ENCODE measurements at places on chromosomes 11 and 22.

DNA sequence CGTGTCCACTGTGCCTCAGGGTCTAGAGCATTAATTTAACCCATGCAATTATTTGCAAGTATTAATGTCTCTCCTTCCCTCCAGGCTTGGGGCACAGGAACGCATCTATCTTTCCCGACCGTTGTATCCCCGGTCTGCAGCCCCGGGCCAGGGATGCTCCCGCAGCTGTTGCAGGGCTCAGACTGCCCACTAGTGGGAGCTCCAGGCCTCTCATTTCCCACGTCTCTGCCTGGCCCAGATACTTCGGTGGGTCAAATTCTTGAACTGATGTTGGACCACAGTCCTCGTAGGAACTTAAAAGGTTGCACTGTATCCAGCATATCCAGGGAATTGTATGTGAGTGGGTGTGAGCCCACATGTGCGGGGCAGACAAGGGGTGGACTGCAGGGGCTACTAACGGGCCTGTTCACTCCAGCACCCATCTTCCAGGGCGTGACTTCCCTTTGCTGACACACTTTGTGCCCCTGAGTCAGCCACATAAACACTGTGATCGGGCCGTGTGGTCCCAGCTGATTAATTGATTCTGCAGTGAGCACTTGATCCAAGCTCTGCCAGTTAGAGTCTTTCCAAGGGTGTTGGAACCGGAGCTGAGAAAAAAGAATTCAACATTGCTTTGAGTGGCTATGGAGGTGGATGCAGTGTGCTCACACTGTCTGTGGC lies 451.3 kb downstream of the TBC1D22A start:
- no peak for DNase-seq
- no peaks in the 10 kb centered on the region for H3K36me3 ChIP-seq
- no peak overlapping the region for H3K4me3 ChIP-seq
- no peak overlapping the region for H3K27ac ChIP-seq
- no peaks in the 10 kb centered on the region for H3K27me3 ChIP-seq

GRCh38 chr11:43919852-43920597 lies 22.4 kb upstream of the C11orf96 start:
- H3K4me3 ChIP-seq, result no peak overlapping the region
- peak; percentile 96 for DNase-seq
- peaks cover 23% of the 10 kb centered on the region for H3K4me1 ChIP-seq
- peak overlapping the region; percentile 33 for H3K27ac ChIP-seq

- no peaks in the 10 kb centered on the region for H3K36me3 ChIP-seq
- H3K27ac ChIP-seq, result peak overlapping the region; percentile 89
- no peak for DNase-seq
- no peak overlapping the region for H3K4me3 ChIP-seq
Measured at GRCh38 chr11:119616586-119617339, 112.2 kb downstream of the NECTIN1 start.

- H3K27me3 ChIP-seq, result peaks cover 34% of the 10 kb centered on the region
- no peak for DNase-seq
- no peaks in the 10 kb centered on the region for H3K4me1 ChIP-seq
Measured at GRCh38 chr11:71336176-71336995, 84.0 kb upstream of the SHANK2 start.

DNA sequence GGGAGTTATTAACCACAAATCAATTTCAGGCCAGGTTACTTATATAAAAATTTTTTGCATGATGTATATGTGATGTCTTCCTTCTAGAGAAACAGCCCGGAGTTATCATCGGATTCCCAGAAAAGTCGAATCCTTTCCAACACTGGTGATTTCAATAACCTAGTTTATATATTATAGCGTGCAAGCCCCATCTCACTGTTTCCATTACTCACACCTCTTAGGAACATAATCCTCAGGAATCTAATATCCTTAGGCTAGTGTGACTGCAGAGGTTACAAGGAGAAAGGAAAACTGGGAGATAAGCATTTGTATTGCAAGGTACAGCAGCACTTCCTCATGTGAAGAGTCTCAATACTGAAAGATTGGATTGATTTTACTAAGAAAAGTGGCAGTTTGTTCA lies 20.3 kb downstream of the ARHGAP20 start:
- no peak overlapping the region for H3K27ac ChIP-seq
- H3K27me3 ChIP-seq, result no peaks in the 10 kb centered on the region
- H3K4me1 ChIP-seq, result no peaks in the 10 kb centered on the region
- no peak for DNase-seq
- H3K36me3 ChIP-seq, result no peaks in the 10 kb centered on the region
- no peak overlapping the region for H3K4me3 ChIP-seq

- H3K27ac ChIP-seq, result no peak overlapping the region
- H3K4me1 ChIP-seq, result peaks cover 6% of the 10 kb centered on the region
- H3K36me3 ChIP-seq, result no peaks in the 10 kb centered on the region
- peaks cover 33% of the 10 kb centered on the region for H3K27me3 ChIP-seq
- H3K4me3 ChIP-seq, result no peak overlapping the region
Measured at GRCh38 chr11:76721755-76722677, 51.5 kb upstream of the LRRC32 start.

- no peak overlapping the region for H3K4me3 ChIP-seq
- H3K27me3 ChIP-seq, result no peaks in the 10 kb centered on the region
- DNase-seq, result no peak
- peaks cover 49% of the 10 kb centered on the region for H3K4me1 ChIP-seq
- peaks cover 20% of the 10 kb centered on the region for H3K36me3 ChIP-seq
Measured at GRCh38 chr22:42608136-42608822, 6.4 kb downstream of the POLDIP3 start.

All from mesenchymal stem cell (in vitro differentiated cells and primary cell).